ENCODE measurements at places on chromosomes 7 and 10.

DNA sequence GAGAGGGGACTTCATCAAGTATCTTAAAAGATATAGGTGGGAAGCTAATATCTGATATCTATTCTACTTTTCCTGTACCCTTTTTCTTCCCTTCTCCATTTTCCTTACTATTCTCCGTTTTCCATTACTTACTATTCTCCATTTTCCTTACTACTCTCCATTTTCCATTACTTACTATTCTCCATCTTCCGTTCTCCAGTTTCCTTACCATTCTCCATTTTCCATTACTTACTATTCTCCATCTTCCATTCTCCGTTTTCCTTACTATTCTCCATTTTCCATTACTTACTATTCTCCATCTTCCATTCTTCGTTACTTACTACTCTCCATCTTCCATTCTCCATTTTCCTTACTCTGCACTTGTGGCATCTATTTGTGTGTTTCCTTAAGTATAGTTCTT, 39.3 kb downstream of the STEAP4 start:
- DNase-seq, result no peak

GRCh38 chr10:33813871-33814270, 479.4 kb upstream of the NRP1 start:
- no peak for DNase-seq

GRCh38 chr10:52313256-52313932, 687 bp upstream of the DKK1 start:
- no peak for DNase-seq

DNA sequence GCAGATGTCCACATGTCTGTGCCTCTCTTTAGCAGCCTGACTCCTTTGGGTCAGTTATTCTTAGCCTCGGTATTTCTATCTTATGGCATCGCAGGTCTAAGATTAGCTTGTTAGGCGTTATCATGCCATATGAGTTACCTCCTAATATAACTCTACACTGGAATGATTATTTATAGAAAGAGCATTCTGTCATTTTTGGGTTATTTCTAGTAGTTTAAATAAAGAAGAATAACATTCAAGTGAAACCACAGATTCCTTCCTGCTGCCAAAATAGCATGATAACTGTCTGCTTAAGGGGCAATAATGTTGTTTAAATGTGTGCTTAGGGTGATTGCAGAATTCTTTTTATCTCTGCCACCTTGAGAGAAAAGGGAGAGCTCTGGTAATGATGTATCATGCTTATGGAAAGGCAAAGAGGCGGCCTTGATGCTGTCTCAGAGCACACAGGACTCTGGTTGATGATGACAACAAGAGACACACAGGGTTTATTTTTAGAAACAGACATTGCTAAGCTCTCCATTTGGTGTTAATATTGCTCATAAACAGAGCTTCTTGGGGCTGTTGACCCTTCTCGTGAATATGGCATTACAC, 10.4 kb downstream of the HDAC9 start:
- no peak for DNase-seq

DNA sequence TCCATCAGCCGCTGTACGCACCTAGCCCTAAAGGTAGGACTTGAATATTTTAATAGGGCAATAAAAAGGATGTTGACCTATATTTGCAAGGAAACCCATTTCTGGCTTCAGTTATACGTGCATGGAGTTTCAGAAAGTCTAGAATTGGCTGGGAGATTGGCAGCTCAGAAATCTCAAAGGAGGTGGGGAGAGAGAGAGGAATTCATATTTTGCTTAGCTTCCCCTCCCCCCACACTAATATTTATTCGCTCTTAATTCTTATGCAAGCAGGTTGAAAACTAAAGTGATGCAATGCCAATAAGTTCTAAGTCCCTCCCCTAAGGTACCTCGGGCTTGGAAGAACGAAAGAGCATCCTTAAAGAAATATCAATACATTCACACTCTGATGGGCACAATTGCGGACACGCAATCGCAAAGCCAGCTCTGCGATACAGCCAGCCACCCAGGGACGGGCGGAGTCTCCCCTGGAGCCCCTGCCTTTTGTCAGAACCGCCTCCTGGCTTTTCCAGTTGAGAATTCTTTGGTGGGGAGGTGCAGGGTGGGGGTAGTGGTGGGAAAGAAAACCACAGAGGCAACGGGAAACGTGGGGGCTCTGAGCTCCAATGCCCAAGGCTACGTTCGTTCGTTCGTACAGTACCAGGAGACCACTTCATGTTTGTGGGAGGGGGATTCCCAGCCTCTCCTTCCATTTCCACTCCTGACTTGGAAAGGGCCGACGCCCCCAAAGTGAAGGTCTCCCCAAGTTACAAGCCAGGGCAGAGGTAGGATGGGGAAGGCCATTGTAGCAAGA, 1.3 kb downstream of the SHH start:
- no peak for DNase-seq

GRCh38 chr7:14859267-14859666, 43.3 kb downstream of the DGKB start:
- DNase-seq, result no peak

- DNase-seq, result no peak
These were observed 29.5 kb downstream of the ZNF775 start for GRCh38 chr7:150408393-150409299.
